ENCODE measurements at places on chromosomes 1 and 21.

DNA sequence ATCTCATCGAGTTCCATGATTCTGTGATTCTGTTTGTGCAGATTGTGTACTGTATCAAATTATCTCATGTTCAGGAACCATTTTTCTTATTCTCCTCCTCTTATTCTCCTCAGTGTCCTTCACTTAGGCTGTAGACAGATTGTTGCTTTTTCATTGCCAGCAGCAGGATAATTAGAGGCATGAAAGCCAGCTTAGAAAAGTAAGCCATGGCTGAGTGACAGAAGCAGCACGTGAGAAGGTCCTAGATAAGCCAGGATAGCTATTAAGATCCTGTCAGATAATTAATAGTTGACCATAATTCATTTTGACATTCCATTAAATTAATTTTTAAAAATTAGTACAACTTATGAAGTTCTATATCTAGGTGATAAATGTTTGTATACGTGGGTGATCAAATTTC, 60.8 kb upstream of the PRKACB start:
- DNase-seq, result no peak

- no peak for DNase-seq
Measured at GRCh38 chr1:214198571-214198970, 82.4 kb upstream of the SMYD2 start.

DNA sequence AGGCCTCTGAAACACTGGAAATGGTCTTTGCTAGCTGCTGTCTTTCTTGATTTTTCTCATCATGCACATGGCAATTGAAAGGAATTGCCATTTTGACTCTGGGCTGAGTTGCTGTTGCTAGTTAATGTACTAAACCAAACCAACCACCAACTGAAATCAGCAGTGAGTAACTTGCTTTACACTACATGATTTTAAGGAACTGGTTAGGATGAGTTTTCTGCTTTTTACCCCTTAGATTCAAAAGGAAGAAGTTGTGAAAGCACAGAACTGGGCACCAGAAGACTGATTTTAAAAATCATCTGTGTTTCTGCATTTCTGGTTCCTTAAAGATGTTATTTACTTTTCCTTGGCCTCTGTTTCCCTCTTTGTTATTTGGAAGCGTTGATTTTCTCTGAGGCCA, 361.9 kb downstream of the HLX start:
- DNase-seq, result no peak

DNA sequence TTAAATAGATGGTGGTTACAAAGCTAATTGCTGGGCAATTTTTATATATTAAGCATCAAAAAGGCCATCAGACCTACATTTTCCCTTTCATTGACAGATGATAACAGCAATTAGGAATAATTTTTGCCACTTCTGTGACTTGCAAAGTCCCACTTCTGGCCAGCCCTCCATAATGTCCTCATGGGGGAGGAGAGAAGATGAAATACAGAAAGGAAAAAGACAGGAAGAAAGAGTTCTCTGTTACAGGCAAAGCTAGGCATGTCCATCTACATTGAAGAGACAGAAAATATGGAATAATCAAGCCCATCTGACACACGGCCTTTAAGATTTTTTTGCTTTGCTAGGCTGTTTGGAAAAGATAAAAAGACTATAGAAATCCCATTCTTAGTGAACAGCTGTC, 108.0 kb downstream of the ENAH start:
- DNase-seq, result no peak

DNA sequence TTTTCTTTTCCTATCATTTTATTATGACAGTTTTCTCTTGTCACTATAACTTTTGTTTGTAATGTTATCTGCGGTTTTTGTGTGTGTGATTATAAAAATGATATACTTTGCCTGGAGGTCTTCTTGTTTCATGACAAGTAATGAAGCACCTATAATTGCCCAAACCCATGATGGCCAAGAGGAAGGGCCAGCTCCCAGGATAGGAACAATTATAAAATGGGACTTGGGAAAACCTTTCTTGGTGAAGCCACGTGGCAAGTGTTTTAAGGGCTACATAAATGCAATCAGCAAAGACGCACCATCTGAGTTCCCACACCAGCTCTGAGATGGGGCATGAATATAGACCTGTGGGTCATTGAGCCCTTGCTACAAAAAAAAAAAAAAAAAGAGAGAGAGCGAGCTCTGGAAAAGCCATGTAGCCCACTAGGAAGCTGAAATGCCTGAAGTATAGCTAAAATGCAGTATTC, 462.6 kb upstream of the RUNX1 start:
- DNase-seq, result no peak

DNA sequence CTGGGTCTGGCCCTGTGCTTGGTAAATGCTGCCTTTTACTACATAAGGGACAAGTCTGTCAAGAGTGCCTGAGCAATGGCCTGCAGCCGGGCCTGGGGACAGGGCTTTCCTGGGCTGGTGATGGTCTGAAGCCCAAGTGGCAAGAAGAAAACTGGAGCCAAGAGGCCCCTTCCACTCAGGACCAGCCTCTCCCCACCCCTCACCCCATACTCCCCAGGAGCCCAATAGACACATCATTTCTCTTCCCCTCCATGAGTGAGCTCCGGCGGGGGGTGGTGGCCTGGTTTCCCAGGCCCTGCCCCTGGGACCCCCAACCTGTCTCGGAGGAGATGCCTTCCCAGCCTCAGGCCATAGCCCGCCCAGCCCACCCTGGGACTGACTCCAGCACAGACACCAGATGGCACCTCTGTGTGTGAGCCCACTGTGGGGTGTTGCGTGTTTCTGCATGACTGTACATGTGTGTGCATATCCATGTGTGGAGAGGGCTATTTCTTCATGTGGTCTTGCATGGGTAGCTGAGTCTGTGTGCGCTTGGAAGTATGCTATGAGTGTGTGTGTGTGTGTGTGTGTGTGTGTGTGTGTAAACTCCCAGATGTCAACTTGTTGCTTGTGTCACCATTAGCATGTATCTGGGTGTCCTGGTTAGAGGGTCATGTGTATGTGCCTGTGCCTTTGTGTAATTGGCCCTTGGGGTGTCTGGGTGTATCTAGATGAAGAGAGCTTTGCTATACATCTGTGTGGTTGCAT, 14.3 kb upstream of the LRP8 start:
- DNase-seq, result no peak

GRCh38 chr1:215005078-215005477, 77.5 kb upstream of the KCNK2 start:
- no peak for DNase-seq

GRCh38 chr1:25256578-25256965, 9.3 kb upstream of the RSRP1 start:
- no peak for DNase-seq

Data from H54 (cell line).